ENCODE measurements at places on chromosomes 4 and X. TPM values are rescaled to one million over a fixed set of nuclear protein-coding genes. Genes with fewer than 3 reads are reported as not detected.

FSTL5 gene
- total RNA-seq: 2.1 TPM

HTR2C gene
- total RNA-seq: 3.4 TPM

FHL1 gene
- 578 TPM for total RNA-seq

DCAF8L1 gene
- total RNA-seq: not detected

SMAD1 gene
- total RNA-seq: 67.8 TPM
